ENCODE measurements at places on chromosomes 7 and 10.

GRCh38 chr7:122262246-122262645 lies 42.3 kb downstream of the FEZF1 start:
- DNase-seq = no peak

- no peak for DNase-seq
These were observed 178.4 kb downstream of the ADARB2 start for GRCh38 chr10:1558906-1559305.

GRCh38 chr7:23618241-23618640 lies 21.1 kb downstream of the CCDC126 start:
- DNase-seq = no peak

DNA sequence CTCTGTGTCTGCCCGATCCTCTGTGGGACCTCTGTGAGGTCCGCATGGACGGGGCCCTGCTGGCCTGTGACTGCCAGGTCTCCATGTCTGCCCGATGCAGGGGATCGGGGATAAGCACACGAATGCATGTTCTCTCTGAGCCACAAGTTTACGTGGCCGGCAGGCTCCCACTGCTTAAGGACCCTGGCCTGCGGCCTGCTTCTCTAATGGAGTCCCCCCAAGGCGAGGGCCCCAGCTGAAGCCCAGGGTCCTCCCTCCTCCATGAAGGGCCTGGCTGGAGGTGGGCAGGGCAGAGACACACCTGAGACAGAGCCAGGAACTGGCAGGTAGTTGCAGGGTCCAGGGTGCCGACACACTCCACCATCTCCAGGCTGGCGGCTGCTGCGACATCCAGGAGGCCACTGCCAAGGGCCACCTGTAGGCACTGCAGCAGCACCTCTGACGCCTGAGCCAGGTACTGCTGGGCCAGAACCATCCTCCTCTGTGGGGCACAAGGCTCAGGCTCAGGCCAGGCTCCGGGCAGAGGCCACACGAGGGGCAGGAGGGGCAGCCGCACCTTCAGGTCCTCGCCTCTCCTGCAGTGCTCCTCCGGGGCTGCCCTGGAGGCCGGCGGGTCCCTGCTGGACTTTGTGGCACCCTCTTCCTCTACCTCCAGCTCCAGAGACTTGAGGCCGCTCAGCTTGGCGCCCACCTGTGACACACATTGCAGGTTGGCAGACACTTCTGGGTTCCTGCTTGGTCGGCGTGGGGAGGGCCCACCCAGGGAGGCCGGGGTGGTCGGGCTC lies 60.9 kb upstream of the NKX6-2 start:
- DNase-seq = no peak

DNA sequence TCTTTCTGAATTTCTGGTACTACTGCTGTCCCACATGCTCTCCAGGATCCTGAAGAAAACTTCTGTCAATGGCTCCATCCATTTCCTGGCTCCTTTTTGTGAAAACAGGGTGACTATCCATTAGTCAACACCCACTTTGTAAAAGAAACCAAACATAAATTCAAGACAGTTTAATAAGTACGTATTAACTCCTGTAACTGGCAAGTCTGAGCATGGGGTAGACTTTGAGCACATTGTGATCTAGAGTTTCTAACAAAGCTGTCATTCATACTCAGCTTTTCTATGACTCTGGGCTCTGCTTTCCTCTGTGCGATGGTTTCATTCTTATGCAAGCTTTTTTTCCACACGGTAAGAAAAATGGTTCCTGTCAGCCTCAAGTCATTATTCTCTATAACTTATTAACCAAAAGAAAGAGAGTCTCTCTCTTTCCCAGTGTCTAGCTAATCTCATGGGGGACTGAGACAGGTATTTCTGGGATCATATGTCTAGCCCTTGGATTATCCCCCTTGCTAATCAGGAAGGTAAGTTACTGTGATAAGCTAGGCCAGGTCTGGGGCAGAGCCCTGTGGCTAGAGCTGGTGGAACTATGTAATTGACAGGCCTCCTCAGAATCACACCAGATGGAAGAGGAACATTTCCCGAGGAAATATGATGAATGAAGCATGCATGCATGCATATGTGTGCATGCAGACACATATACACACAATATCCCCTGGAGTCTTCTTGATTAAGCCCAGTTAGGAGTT lies 98.5 kb downstream of the GNAI1 start:
- no peak for DNase-seq

- DNase-seq = no peak
These were observed 643.8 kb upstream of the MGMT start for GRCh38 chr10:128823201-128823600.

DNA sequence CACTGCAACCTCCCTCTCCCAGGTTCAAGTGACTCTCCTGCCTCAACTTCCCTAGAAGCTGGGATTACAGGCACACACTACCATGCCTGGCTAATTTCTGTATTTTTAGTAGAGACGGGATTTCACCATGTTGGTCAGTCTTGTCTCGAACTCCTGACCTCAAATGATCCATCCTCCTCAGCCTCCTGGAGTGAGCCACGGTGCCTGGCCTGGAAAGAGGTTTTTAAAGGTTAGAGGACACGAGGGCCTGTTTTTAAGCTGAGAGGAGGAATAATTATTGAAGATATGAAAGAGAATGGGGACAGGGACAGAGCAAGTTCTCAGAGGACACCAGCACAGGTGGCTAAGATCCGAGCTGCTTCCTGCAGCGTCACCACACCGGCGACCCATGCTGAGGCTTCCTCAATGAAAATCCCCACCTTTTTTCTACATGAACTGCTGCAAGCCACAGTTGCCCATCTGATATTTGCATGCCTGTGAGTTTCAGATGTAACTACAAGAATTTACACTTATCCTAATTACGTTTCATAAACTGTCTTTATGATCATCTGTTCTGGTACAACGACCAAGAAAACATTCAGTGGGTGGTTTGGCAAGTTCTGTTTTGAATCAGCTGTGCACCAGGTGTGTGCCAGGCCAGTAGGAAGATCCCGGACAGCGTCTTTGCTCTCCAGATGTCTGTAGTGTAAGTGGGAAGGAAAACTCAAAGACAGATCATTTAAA lies 76.0 kb downstream of the HIP1 start:
- DNase-seq = no peak

DNA sequence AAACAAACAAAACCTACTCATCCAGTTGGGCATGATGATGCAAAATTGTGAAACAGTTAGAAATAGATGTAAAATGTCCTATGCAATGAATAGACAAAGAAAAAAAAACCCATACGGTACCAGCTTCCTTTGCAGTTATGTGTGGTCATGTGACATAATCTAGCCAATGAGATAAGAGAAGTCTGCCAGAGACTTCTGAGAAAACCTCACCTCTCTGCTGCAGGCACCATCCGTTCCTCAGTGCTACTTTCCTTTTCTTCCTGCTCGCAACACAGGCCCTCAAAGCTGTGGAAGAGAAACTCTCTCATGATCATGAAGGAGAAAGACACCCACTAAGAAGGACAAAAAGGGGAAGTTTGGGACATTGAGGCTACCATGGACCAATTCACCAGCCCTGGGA lies 76.8 kb upstream of the CARD11 start:
- DNase-seq = no peak

- no peak for DNase-seq
These were observed 5.0 kb downstream of the SPRN start for GRCh38 chr10:133419211-133419950.

- DNase-seq = no peak
These were observed 32.8 kb downstream of the CAMK1D start for GRCh38 chr10:12382157-12382548.

Measured in hematopoietic multipotent progenitor cell treated with erythropoietin and hydrocortisone succinate and interleukin-3 and kit ligand, for 8 days (in vitro differentiated cells).